ENCODE measurements at places on chromosomes 5 and 9. TPM values are rescaled to one million over a fixed set of nuclear protein-coding genes. Genes with fewer than 3 reads are reported as not detected.

IL7R gene
- total RNA-seq = 0.65 TPM

GCNT4 gene
- total RNA-seq = 0.35 TPM

EPB41L4B gene
- 8.1 TPM for total RNA-seq

WDR38 gene
- total RNA-seq = not detected

INSL6 gene
- not detected for total RNA-seq

TMEM174 gene
- total RNA-seq = not detected

TAF11L4 gene
- total RNA-seq = not detected

CCNJL gene
- 10.2 TPM for total RNA-seq

CLK4 gene
- total RNA-seq = 20.5 TPM

GPR150 gene
- not detected for total RNA-seq

PHF24 gene
- total RNA-seq = 0.22 TPM

NME5 gene
- 3.9 TPM for total RNA-seq

EQTN gene
- total RNA-seq = not detected

RNF183 gene
- total RNA-seq = not detected

SPINK4 gene
- not detected for total RNA-seq

CDC42SE2 gene
- 11.6 TPM for total RNA-seq

PCDHA5 gene
- total RNA-seq = 0.05 TPM

TMEM215 gene
- not detected for total RNA-seq

GABRG2 gene
- not detected for total RNA-seq

UCK1 gene
- 23.5 TPM for total RNA-seq

MARVELD2 gene
- total RNA-seq = 1.5 TPM

GRM6 gene
- total RNA-seq = not detected

LHX3 gene
- not detected for total RNA-seq

Measured in Right ventricle myocardium inferior (tissue), 1 donor.